Progenitor cell of endocrine pancreas (in vitro differentiated cells): ENCODE measurements at places on chromosomes 4 and X.

DNA sequence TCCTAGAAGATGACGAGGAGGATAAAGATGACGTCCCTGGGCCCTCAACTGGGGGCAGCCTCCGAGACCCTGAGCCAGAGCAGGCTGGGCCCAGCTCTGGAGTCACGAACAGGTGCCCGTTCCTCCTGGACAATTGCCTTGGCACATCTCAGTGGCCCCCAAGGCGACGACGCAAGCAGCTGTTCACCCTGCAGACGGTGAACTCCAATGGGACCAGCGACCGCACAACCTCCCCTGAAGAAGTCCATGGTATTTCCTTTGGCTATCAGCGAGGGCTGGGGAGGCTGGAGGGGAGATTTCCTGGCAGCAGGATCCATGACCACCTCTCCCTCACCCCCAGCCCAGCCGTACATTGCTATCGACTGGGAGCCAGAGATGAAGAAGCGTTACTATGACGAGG is 11.9 kb downstream of the USP11 start:
- DNase-seq, result no peak

DNA sequence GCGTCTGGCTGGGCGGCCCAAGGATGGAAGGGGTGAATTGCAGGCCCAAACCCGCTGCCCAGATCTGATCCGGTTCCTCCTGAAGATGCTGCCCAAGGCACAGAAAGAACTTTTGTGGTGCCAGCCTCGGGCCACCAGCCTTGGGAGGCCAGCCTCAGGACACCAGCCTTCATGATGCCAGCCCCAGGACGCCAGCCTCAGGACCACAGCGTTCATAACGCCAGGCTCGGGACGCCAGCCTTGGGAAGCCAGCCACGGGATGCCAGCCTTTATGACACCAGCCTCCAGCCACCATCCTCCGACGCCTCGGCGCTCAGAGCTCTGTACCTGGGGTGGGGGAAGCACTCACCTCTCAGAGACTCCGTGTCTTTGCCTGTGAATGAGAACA is 107.8 kb downstream of the ADRA2C start:
- DNase-seq, result no peak

DNA sequence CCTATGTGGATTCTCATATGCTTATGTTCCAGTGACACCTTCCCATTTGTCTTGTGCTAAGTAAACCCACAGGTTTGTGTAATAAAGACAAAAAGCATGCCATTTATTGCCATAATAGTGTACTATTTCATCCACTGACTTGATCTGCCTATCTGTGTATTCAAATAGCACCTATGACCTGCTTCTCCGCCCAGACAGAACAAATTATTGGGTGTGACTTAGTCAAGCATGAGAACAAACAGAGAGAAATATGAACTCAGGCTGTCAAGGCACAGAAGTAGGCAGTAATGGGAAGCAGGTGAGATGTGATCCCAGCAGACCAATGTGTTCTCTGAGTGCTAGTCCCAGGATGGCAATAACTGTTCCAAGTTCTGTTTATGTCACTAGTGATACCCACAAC is 25.4 kb downstream of the ELOVL6 start:
- DNase-seq, result no peak

DNA sequence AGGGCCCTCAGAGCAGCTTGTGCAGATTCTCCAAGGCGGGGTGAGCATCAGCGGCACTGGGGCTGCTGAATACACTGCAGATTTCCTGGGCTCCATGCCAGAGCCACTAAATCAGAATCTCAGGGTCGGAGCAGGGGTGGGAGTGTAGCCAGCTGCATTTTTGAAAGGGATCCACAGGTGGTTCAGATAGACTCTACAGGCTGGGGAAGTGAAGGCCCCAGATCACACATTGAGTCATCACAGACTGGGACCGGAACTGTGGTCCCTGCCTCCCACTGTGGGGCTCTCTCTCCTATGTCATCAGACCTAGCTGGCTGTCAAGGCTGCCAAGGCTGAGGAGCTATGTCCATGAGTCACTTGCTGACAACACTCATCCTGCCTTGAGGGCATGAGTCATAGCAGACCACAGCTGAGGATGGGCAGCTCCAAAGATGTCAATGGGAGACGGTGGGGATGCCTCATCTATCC is 162.3 kb upstream of the MAMLD1 start:
- DNase-seq, result no peak

DNA sequence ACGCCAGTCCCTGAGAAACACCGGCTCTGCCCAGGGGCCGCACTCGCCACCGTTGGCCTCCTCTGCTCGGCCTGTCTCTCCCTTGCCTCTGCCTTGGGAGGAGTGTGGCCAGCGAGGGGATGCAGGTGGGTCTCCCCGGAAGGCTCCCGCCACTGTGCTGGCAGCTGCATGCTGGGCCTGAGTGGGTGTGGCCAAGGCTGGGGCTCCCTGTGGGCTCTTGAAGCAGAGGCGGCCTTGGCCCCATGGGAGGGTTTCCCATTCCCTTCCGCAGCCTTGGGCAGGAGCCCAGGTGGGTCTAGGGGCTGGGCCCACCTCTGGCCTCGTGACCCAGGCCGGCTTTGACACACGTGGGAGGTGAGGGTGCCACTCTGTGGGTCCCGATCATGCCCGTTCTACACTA is 19.1 kb downstream of the FGFRL1 start:
- no peak for DNase-seq

- DNase-seq, result no peak
These were observed 149.9 kb upstream of the IL15 start for GRCh38 chr4:141486375-141486997.

DNA sequence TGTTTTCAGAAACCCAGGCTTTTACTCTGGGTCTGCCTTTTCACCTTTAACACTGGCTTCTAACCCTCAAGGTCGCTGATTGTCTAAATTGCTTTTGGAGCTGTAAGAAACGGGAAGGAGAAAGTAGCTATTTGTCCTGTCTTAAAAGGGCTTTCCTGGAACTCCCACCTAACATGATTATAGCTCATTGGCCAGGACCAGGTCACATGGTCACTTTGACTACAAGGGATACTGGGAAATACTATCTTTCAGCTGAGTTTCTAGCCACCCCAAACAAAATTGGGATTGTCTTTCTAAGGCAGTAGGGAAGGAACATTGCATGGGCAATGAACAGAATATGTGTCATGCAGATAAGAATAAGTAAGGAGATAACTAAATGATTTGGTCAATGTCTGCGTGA is 106.7 kb upstream of the ARHGAP24 start:
- DNase-seq, result no peak

GRCh38 chr4:27514711-27515110 is 654.1 kb downstream of the STIM2 start:
- DNase-seq, result no peak

DNA sequence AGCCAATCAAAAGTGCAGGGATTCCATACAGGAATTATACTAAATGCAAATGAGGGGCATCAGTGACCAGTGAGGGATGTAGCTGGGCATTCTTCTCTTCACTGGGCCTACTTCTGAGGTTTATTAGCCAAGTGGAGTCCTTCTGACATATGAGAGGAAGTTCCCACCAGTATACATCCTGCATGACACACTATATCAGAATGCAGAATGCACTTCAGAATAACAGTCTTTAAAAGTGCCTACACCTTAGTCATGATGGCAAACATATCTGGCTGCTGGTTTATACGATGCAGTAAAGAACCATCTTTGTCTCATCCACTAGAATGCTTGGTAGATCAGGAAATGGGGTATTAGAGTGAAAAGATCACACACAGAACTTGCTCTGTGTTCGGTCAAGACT is 180.3 kb upstream of the PPARGC1A start:
- DNase-seq, result no peak

DNA sequence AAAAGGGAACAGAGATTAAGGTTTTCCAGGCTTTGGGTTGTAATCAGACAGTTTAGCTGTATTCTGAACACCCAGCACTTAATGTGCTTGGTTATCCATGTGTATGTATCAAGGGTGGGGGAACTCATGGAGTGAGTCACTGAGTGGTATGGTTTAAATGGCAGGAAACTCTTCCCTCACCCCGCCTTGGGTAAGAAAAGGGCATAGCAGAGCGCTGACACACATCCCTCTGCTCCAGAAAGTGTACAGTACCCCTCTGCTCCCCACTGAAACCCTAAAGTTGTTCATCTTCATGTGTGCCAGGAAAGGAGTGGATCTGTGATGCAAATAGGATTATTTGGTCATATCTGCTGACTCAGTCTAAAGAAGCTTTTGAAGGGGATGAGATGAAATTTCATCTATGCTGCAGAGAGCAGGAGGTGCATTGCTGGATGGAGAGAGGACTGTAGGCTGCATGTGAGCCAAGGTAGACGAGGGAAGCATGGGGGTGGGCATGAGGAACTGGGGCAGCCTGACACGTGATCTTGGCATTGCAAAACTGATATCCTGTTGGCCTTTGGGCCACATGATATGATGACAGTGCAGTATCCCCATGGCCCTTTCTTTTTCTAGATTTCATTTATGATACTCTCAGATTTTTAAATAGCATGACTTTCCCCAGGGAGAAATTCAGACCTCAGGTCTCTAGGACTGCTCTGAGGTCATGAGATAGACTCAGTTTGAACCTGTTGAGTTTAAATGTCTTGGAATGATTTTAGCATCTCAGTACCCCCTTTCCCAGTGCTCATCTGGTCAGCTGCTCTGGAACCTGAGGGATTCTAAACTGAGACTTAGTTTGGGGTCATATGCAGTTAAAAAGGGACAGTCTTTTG is 84.8 kb downstream of the TMEM164 start:
- DNase-seq, result no peak

GRCh38 chrX:140764401-140764919 is 54.9 kb downstream of the LINC00632 start:
- peak; percentile 11 for DNase-seq

DNA sequence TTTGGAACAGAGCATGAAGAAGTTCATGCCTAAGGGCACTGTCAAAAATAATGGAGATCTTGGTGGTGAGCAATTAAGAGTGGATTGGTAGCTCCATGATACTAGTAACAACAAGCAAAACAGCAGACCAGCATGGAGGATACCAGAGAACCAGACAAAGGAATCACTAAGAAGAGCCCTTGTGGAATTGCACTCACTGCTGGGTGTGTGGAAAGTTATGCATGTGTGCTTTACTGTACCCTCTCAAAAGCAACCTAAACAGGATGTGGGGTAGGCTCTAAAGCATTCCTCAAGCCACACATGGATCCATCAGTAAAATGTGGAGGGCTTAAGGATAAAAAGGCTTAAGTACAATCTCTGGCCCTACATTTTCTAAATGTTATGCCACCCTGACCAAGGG is 69.5 kb downstream of the AR start:
- no peak for DNase-seq

- no peak for DNase-seq
These were observed 406.7 kb downstream of the MAPK10 start for GRCh38 chr4:85952972-85953650.

DNA sequence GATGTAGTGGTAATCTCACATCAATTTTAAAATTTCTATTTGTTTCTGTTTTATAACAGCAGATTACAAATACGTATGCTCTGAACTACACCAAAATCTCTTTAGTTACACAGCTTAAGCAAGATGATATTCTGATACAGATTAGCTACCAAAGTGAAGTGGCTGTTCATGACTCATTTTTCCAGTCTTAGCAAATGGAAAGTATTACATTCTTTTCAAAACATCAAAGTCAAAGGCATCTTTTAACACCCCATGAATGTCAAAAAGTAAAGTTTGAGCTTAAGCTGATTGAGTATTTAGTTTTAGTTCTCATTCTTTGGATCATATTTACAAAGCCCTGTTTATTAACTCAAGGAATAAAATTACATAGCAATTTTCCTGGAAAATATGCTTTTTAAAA is 6.6 kb upstream of the HPGDS start:
- DNase-seq, result no peak

GRCh38 chrX:145865082-145865481 is 47.5 kb downstream of the SLITRK2 start:
- DNase-seq, result no peak

GRCh38 chr4:140090215-140090731 is 63.7 kb downstream of the MAML3 start:
- DNase-seq, result no peak

GRCh38 chr4:114890773-114891172 is 222.6 kb downstream of the NDST4 start:
- no peak for DNase-seq

DNA sequence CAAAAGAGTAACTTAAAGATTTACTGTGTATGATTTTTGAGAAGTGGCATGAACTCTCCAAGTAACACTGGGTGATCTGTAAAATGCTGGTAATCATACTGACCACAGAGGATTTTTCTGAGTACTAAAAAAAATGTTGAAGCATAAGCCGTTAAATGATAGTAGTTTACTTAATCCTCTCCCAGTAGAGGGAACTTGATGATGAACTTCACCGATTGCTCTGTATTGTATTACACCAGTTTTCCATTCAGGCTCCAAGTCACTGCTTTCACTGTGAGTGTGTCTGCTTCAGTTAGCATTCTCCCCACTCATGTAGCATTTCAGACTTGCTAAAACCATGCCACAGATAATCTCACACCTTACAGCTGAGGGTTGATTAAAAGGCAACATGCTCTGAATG is 294.1 kb downstream of the GBA3 start:
- DNase-seq, result no peak

- DNase-seq, result no peak
These were observed 30.8 kb downstream of the FRMPD3 start for GRCh38 chrX:107480272-107480671.

DNA sequence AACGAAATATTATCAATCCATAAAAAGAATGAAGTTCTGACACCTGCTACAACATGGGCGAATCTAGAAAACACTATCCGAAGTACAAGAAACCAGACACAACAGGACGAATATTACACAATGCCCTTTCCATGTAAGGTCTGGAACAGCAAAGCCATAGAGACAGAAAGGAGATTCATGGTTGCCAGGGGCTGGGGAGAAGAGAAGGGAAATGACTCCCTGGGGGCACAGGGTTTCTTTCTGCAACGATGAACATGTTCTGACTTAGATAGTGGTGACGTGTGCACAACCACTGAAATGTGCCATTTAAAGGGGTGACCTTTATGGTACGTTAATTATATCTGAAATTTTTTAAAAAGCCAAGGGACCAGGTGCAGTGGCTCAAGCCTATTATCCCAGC is 28.3 kb downstream of the GPR143 start:
- no peak for DNase-seq

- no peak for DNase-seq
These were observed 595 bp downstream of the KLHL34 start for GRCh38 chrX:21657318-21658151.

- DNase-seq, result no peak
These were observed 183.4 kb downstream of the PPP3CA start for GRCh38 chr4:101163936-101164335.

GRCh38 chrX:127708155-127708554 is 344.0 kb downstream of the ACTRT1 start:
- no peak for DNase-seq

- no peak for DNase-seq
These were observed 196.6 kb downstream of the PRDM5 start for GRCh38 chr4:120725639-120726580.
